ENCODE measurements at places on chromosomes 2 and 18. TPM values are rescaled to one million over a fixed set of nuclear protein-coding genes. Genes with fewer than 3 reads are reported as not detected.

The AGXT gene
- not detected for total RNA-seq

The TUBB6 gene
- total RNA-seq = not detected

The ADCYAP1 gene
- not detected for total RNA-seq

The NETO1 gene
- not detected for total RNA-seq

The CCDC150 gene
- 28.7 TPM for total RNA-seq

The HOXD13 gene
- total RNA-seq = not detected

The RNF125 gene
- 2.2 TPM for total RNA-seq

The ALLC gene
- total RNA-seq = not detected

The WDR35 gene
- total RNA-seq = 1.5 TPM

Measured in OCI-LY7 (cell line).